Natural killer cell (primary cell): ENCODE measurements at places on chromosomes 2 and 18. TPM values are rescaled to one million over a fixed set of nuclear protein-coding genes. Genes with fewer than 3 reads are reported as not detected.

Gene CKAP2L
- 1.2 TPM for total RNA-seq

Gene RTTN
- total RNA-seq = 35.5 TPM

Gene SRD5A2
- total RNA-seq = not detected

Gene TMEM200C
- total RNA-seq = not detected

DNA sequence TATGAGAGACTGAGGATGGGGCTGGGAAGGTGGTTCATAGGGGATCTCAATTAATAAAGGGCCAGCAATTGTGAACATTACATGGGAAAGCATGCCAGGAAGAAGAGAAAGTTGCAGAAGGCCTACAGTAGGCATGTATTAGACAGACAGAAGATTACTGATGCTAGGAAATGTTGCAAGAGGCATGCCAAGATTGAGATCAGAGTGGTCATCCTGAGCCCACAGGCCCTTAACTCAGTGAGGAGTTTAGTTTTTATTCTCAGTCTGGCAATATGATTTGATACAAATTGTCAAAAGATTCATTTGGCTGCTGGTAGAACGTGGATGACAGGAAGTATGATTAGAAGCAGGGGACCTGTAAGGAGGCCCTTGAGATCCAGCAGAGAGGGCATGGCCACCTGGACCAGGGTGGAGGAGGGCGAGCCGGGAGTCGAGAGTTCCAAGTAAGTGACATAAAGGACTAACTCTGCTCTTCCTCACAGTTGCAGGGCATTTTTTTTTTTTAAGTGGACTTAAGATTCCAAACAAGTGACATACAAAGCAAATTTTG, 54.9 kb downstream of the EPHA4 start:
- DNase-seq = no peak

GRCh38 chr2:101617796-101618195, 79.7 kb upstream of the MAP4K4 start:
- no peak for DNase-seq

GRCh38 chr2:175227393-175227792, 45.9 kb upstream of the ATP5MC3 start:
- DNase-seq = no peak

- peak; percentile 57 for DNase-seq
Observed at GRCh38 chr18:34977838-34978532, 63.2 kb upstream of the MAPRE2 start.

GRCh38 chr2:203798296-203799087, 69.1 kb upstream of the CTLA4 start:
- DNase-seq = no peak
